ENCODE measurements at places on chromosomes 2 and 18.

GRCh38 chr2:198296665-198297308 lies 492.4 kb downstream of the PLCL1 start:
- no peak for DNase-seq

DNA sequence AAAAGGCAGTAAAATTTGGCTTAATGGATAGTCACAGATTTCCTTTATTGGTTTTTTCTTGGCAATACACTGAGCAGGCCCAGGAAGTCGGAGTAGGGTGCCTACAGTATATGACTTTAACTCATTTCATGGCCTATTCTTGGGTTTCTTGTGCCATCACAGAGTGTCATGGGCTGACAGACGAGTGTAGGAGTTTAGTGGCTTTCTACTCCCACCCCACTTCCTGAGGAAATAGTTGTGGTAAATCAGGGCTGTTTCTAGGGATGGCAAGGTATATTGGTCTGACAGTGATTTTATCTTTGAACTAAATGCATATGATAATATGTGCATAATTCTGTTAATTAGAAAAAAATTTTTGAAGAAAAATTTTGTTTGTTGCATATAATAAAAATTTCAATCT lies 100.1 kb downstream of the PLCL1 start:
- DNase-seq: no peak

DNA sequence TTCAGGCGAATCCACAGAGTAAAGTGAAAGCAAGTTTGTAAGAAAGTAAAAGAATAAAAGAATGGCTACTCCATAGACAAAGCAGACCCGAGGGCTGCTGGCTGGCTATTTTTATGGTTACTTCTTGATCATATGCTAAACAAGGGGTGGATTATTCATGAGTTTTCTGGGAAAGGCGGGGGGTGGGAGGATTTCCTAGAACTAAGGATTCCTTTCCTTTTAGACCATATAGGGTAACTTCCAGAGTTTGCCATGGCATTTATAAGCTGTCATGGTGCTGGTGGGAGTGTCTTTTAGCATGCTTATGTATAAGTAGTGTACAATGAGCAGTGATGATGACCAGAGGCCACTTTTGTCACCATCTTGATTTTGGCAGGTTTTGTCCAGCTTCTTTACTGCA lies 59.8 kb downstream of the SLC4A3 start:
- DNase-seq: no peak

DNA sequence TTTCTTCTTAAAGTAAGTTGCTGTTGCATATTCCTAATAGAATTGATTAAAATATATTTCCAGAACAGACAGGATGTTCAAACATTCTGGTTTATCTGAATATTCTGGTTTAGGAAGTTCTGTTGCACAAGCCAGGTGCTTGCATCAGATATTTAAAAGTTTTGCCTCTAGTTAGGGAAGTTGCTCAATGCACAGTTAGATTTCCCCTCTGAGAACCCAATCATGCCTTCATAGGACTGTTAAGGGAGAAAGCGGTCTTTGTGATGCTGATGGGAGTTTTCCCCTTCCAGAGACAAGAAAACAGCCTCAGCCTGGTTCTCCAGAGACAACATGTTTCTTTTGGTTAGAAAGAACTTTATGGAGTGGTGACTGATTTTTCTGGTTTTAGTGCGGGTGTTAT lies 65.6 kb upstream of the REV1 start:
- DNase-seq: no peak
